ENCODE measurements at places on chromosomes 16 and 17. TPM values are rescaled to one million over a fixed set of nuclear protein-coding genes. Genes with fewer than 3 reads are reported as not detected.
A peak's percentile ranks its signal among the peaks of the same experiment; 100 is the strongest.

COL1A1 gene
- 259 TPM for total RNA-seq

DOC2A gene
- 1.1 TPM for total RNA-seq

CA7 gene
- total RNA-seq = not detected

GRCh38 chr16:52787709-52788108, 240.8 kb upstream of the TOX3 start:
- no peak for DNase-seq

DNA sequence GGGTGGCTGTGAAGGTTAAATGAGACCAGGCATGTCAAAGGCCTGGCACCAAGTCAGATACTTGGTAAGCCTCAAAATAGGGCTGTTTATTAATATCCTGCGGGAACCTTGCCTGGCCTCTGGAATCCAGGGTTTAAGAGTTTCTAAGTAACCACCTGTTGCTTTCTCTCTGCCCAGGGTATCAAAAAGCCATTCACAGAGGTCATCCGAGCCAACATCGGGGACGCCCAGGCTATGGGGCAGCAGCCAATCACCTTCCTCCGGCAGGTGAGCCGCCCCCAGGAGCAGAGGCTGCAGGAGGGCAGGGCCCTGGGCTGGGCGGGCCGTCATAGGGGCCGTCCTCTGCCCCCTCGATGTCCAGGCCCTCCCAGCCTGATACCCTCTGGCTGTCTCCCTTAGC, 13.3 kb downstream of the GPT2 start:
- DNase-seq = no peak

GRCh38 chr17:46901291-46901690, 21.7 kb upstream of the GOSR2 start:
- no peak for DNase-seq

GRCh38 chr17:29136998-29137730, 43.0 kb downstream of the MYO18A start:
- DNase-seq = peak; percentile 53

DNA sequence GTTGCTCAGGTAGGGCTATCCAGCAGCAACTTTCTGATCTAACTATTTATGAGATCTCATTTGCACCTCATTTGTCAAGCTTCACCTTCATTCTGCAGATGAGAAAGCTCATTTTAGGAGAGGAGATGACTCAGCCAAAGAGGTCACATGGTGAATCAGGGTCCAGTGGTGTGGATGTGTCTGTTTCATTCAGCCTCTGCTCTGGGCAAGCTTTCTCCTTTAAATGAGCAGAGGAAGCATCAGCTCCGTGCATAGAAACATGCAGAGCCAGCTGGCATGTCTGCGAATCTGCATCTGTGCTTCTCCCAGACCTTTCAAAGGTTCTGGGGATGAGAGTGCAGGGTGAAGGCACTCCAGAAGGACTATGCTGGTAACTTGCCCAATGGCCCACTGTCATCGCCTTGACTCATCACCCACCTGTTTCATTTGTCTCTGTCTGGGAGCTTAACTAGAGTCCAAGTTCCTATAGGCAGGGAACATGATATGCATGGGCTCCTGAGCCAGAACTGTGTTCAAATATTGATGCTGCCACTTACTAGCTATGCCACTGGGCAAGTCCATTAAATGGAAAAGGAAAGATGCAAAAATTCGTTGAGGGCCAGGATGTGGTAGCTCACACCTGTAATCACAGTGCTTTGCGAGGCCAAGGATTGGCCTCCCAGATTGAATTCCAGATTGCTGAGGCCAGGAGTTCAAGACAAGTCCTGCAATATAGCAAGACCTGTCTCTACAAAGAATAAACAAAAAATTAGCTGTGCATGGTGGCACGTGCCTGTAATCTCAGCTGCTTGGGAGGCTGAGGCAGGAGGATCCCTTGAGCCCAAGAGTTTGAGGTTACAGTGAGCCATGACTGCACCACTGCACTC, 67.1 kb upstream of the NLK start:
- peak; percentile 40 for DNase-seq

DNA sequence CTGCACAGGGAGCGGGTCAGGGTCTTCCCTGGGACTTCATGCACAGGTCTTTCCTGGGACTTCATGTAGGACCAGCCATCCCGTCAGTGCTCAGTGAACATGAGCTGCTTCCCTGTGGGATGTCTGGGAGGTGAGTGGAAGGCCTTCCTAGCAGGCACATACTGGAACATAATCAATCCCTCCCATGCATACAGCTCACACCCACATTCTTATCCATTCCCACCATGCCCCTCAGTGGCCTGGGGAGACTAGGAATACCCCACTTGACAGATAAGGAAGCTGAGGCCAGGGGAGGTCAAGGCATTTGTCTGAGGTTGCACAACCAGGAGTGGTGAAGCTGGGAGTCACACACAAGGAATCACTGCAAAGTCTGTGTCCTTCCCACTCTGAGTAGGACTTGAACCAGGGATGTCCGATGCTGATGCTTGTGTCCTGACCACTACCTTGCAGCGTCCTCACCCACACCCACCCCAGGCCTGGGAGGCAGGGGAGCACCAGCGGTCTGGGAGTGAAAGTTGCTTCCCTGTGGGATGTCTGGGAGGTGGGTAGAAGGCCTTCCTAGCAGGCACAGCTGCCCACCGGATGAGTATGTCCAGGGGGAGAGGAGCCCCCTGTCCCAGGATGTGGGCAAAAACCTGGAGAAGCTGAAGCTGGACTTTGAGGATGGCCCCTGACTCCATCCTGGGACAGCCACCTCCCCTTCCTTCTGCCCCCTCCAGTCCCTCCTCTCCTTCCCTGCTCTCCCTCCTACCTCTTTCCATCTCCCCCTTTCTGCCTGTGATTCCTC, 1.0 kb upstream of the NLRC5 start:
- DNase-seq = no peak

- no peak for DNase-seq
These were observed 2.2 kb downstream of the DPEP1 start for GRCh38 chr16:89615596-89616090.

DNA sequence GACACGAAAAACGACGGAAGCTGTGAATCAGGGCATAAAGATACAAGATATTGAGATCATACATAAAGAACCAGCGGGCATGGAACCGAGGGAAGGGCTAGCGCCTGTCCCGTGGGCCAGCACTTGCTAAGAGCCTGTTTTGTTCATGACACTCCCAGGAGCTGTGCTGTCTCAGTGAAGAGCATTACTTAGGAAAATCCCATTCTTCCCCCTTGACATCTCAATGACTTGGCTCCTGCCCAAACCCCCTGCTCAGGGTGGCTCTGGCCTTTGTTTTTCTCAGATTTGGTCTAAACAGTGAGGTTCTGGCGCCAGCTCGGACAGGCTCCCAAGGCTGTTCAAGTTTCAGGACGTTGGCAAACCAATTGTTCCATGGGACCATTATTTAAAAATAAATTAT, 79.1 kb upstream of the SEC14L1 start:
- no peak for DNase-seq

DNA sequence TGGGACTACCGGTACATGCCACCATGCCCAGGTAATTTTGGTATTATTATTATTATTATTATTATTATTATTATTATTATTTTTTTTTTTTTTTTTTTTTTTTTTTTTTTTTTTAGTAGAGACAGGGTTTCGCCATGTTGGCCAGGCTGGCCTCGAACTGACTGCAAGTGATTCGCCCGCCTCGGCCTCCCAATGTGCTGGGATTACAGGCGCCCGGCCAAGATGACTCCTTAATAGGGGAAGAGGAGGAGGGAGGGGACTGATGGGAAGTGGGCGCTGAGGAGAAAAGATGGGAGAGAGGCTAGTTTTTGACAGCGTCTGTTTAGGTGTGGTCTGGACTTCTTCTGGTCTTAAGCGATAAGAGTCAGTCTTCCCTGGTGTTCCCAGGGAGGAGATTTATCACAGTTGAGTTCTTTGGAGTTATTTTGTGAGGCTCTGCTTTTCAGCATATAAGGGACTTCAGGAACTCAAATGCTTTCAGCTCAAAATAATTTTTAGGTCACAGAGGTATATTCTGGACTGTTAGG, 34.4 kb upstream of the SLC5A10 start:
- no peak for DNase-seq

GRCh38 chr16:1561836-1562235, 28.4 kb downstream of the TMEM204 start:
- no peak for DNase-seq
